NCI-H748 treated with DMSO at 0.1 percent for 48 hours (cell line): ENCODE measurements at places on chromosomes 5 and 9.

DNA sequence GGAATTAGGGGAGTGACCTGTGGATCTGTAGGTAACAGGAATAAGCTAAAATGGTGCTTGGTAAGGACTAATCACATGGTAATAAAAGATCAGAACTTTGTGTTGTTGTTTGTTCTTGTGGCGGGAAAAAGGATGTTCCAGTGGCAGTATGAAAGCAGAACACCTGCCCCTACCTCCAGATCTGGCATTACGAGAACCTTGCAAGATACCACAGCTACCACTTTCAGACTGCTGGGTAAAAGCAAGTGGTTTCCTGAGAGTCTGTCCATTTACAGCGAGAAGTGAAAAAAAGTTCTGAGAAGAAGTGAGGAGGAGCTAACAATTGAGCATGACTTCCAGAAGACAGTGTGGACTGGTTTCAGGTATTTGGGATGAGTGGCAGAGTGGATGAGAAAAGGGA is 252.5 kb downstream of the TLE4 start:
- no peak for DNase-seq

DNA sequence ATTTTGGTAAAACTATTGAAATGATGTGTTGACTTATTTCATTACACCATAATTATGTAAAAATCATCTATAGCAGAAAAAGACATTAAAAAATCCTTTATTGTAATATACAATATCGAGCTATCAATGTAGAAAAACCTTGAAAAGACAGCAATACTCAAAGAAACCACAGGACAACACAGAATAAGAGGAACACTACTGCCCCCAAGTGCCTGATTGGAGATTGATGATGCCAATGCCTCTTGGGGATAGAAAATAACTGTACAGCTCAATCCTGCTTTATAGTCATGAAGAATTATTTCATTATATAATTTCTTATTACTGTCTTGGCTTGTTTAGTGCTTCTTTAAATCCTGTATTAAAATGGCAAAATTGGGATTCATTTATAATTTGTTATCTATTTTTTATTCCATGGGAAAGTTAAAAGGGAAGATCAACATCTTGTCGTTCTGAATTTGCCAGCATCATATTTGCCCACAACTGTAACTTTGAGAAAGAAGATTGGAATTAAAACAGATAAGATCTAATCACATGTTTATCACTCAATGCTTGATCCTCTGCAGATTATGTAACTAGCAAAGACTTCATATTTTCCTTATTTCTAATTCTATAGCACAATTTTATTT is 337.5 kb downstream of the CDH9 start:
- peak; percentile 98 for DNase-seq

- DNase-seq, result no peak
Observed at GRCh38 chr5:108857905-108858304, 110.2 kb downstream of the FER start.

DNA sequence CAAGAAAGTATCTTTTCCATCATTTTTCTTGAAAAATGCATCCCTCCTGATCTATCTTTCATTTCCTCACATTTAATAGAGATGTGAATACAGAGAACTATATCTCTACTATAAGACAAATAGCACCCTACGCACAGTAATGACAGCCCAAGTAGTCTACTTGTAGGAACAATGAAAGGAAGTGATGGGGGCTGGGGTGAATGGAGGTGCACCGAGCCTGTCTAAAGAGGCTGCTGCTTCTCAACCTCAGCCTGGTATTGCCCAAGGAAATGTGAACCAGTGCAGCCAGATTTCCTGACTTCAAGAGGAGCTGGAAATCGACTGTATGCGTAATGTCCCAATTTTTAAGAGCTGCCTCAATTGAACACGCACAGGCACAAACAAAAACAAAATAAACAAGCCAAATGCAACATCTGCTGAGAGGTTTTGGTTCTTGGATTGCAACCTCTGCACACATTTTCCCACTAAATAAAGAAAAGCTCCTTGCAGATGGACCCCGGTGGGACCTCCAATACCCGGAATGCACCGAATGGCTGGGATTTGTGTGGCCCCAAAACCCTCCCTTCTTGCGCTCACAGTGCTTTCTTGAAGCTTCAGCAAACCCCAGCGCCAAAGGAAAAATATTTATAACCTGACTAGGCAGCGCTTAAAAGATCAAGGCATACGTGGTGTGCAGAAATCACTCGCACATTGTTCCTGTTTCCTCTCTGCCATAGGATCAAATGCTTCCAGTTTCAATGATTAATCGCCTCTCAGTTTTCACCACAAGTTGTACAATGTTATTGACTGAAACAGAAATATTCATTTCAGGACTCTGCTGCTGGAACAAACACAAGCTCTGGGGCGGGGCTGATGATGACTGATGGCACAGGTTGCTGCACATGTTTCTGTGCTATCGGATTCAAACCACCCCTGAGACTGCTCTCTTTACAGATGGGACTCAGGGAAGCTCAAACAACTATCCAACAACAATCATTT is 68.3 kb downstream of the KCNIP1 start:
- DNase-seq, result no peak

GRCh38 chr5:147168578-147169327 is 66.1 kb upstream of the STK32A start:
- DNase-seq, result no peak

- DNase-seq, result peak; percentile 99
Observed at GRCh38 chr5:34854459-34855174, 15.7 kb downstream of the TTC23L start.

DNA sequence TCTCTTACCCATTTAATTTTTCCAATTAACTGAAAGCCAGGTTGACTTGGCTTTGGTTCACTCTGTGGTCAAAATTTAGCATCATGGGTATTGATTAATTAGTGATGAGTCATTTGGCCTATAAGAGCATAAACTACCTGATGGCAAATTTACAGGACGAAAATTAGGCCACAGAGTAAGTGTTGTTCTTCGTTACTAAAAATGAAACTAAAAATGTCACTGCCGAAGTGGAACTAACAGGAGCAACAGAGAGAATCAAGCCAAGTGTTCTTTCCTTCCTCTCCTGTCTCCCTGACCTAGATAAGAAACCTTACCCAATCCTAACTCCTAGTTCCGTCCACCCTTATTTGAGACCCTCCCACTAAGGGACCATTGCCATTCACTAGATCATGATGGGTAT is 176.9 kb downstream of the RAB3C start:
- DNase-seq, result no peak

DNA sequence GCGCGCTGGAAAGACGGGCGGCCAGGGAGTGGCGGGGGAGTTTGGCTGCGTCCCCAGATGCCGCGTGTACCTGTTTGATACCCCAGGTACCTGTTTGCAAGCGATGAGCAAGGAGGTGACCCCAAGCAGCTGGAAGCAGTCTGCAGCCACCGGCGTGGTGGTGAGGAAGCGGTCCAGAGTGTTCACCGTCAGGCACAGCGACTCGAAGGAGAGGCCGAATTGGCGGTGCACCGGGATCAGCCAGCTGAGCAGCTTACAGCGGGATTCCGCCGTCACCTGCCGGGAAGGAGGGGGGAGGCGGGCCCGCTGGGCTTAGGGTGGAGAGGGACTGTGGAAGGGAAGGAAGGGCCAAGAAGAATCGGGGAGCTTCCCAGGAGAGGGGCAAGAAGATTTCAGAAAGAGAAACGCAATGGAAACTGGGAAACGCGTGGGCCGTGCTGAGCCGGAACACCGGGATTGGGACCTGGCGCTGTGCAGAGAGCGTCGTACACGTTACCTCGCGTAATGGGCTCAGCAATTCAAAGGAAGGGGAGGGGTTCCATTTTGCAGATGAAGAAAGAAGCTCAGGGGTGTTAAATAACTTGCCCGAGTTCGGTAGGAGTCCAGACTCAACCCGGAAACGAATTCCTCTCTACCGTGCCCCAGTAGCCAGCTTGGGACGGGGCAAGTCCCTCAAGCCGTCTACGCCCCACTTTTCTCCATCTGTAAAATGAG is 980 bp downstream of the CCNO start:
- peak; percentile 37 for DNase-seq

- peak; percentile 95 for DNase-seq
Observed at GRCh38 chr5:80149161-80149609, 106.7 kb downstream of the SERINC5 start.

- DNase-seq, result no peak
Observed at GRCh38 chr9:89881431-89881830, 276.6 kb downstream of the GADD45G start.

DNA sequence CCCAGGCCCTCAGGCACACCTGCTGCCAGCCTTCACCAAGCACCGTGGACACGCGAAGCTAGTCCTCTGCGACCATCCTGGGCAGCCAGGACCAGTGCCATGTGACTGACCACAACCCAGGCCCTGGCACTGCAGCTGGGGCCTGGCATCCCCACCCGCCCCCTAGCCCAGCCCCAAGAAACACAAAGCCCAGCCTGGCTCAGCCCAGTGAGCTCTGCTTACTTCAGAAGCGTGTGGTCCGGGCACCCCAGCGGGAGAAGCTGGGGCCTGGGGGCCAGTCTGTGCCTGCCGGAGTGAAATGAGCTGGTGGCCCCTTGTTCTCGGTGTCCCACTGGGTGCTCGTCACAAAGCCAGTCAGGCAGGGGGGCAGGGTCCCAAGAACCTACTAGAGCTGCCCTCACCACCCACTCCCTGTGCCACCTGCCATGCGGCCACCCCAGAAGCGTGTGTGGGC is 87.9 kb downstream of the KCNT1 start:
- DNase-seq, result no peak

GRCh38 chr9:93132287-93132927 is 1.6 kb downstream of the NINJ1 start:
- DNase-seq, result no peak

GRCh38 chr9:136944212-136944518 is 373 bp downstream of the FBXW5 start:
- no peak for DNase-seq

DNA sequence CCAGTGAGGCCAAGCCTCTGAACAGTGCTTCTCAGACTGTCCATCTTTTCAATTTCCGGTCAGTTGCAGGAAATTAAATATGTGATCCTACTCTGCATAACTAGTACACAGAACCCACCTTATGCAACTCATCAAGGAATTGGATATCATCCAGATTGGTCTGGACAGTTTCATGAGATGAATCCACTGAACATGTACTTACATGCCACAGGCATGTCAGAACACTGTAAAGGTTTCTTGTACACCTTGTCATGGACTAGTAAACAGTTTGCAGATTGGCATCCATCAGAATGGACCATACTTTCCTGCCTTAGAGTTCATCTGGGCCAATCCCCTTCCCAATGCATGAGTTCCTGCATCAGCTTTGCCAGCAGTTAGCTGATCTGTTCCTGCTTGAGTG is 30.4 kb downstream of the GARNL3 start:
- no peak for DNase-seq

GRCh38 chr5:99621772-99622681 is 693.2 kb upstream of the CHD1 start:
- DNase-seq, result no peak

DNA sequence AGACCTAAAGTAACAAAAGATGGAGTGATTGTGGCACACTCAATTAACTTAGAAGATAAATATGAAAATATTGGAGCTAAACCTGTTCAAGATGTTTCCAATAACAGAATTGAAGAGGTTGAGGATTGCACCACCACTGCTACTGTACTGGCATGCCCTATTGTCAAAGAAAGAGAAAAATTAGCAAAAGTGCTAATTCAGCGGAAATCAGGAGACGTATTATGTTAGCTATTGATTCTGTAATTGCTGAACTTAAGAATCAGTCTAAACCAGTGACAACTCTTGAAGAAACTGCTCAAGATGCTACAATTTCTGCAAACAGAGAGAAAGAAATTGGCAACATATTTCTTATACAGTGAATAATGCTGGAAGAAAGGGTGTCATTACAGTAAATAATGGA is 754.4 kb downstream of the CDH18 start:
- DNase-seq, result no peak

DNA sequence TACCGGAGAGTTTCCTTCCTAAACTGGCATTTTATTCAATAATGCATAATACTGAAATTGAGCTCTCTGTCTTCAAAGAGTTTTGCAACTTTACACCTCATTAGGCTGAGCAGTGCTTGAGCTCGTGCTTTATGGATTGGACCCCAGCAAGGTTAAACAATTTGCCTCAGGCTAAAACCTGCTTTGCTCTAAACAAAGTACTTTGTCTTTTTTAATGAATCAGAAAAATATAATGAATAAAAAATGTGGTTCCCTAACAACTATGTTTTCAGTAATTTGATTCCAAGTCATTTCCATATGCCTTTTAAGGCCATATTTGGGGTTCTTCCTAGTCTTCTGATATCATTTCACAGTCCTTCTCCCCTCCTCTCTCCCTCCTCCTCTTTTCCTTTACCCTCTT is 20.0 kb downstream of the ZNF366 start:
- DNase-seq, result no peak

DNA sequence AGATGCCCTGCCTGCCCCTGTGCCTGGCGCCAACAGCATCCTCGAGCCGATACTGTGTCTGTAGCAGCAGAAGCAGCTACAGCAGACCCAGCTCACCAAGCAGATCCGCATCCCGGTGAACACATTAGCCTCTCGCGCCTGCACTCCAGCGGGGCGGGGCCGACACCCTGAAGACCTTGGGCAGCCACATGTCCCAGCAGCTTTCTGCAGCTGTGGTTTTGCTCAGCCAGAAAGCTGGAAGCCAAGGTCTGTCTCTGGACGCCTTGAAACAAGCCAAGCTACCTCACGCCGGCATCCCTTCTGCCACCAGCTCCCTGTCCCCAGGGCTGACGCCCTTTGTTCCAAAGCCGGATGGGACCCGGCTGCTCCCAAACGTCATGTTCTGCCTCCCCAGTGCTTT is 59.6 kb downstream of the ACTBL2 start:
- peak; percentile 31 for DNase-seq

DNA sequence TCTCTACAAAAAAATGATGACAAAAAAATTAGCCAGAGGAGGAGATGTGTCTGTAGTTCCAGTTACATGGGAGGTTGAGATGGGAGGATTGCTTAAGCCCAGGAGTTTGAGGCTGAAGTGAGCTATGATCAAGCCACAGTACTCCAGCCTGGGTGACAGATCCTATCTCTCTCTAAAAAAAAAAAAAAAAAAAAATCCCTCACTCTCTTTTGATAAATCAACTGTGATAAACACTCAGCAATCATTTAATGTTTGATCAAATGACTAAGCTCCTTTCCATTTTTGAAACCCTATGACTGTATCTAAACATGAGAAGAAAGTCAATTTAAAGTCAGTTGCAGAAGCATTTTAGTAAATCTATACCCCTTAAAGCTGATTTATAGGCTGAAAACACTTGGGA is 112.1 kb upstream of the IL6ST start:
- DNase-seq, result no peak

DNA sequence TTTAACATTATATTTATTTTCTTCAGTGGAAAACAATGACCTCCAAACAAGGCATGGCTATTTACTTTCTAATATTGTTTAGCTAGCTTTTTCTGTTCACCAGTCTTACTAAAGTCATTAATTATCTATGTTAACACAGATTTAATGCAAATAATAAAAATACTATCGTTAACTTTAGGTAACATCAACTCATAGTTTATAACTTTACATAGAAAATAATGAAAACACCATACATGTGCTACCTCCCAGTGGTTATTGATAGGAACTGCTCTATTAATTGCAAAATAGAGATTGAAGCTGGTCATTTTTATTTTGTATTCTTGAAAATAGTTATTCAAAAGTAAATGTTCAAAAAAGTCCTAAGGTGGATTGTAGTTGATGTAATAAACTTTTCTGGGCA is 78.3 kb upstream of the HCN1 start:
- DNase-seq, result no peak

GRCh38 chr5:35117967-35118366 is 70.2 kb upstream of the AGXT2 start:
- DNase-seq, result no peak
